Glomerular endothelial cell (primary cell): ENCODE measurements at places on chromosomes 13 and 19. TPM values are rescaled to one million over a fixed set of nuclear protein-coding genes. Genes with fewer than 3 reads are reported as not detected.

THAP8 gene
- 10.3 and 13.9 TPM in 2 replicates for total RNA-seq

GRCh38 chr13:108981407-108981806, 352.0 kb downstream of the MYO16 start:
- no peak for DNase-seq

KLHL1 gene
- total RNA-seq: 0.34 TPM in 1 of 2 replicates, not detected in the other

ZNF737 gene
- total RNA-seq: 8.0 and 12.8 TPM in 2 replicates

DNA sequence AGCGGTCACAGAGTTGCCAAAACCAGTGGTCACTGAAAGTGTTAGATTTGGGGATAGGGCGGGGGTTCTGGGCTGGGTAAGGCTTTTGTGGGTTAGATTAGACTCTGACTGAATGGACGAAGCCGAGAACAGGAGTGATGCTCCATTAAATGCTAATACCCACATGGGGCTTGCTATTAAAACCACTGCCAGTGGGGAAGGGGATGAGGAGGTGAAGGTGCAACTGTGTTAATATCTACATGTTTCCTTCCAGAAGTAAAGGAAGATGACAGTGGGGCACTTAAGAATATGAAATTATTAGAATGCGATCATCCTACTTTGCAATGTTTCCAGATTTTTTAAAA, 573 bp upstream of the ZNF614 start:
- DNase-seq: no peak

DNA sequence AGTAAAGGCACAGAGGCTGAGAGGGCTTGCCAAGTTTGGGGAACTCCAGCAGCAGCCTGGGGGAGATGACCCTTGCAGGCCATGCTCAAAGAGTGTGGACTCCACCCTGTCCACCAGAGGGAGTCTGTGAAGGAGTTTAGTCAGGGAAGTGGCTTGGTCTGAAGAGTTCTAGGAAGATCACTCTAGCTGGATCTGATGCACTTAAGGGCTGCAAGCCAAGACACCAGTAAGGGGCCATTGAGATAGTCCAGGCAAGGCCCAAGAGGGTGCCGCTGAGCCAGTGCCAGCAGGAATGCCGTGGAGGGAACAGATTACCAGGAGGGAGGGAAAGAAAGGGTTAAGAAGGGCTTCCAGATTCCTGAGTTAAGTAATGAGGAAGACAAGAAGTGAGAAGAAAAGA, 68.7 kb downstream of the ZAR1L start:
- DNase-seq: peak; percentile 78

FAM83E gene
- not detected in 2 replicates for total RNA-seq

SLC17A7 gene
- not detected in 2 replicates for total RNA-seq

DNA sequence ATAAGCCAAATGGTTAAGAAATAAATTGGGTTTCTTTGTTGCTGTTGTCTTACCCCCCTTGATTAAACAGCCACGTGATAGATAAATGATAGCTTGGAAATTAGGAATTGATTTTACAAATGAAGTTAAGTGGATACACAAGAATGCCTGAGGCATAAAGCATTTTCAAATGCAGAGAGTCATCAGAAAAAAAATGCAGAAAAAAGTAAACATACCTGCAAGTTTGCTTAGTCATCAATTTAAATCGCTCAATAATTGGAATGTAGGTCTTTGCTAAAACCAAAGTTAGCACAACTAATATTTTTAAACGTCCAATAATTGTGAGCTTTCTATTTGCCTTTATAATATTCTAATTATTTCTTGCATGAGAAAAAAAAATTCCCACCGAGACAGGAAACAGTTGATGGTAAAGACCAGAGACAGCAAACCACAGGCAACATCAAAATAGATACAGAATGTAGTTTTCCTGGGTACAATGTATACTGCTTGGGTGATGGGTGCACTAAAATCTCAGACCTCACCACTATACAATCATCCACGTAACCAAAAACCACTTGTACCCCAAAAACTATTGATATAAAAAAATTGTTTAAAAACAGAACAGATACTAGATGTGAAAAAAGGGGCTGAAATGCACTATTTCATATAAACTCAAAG, 924.0 kb downstream of the PCDH9 start:
- no peak for DNase-seq

DNA sequence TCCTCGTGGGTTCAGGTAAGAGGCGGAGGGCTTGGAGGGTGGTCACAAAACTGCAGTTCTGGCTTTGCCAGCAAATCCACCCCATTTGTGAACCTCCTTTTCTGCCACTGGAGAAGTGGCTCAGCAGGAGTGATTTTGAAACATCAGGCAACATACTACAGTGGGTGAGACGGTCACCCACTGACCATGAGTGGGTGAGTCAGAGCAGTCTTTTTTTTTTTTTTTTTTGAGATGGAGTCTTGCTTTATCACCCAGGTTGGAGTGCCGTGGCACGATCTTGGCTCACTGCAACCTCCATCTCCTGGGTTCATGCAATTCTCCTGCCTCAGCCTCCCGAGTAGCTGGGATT, 3.0 kb downstream of the TOMM40 start:
- DNase-seq: no peak
